ENCODE measurements at places on chromosomes 4 and X. TPM values are rescaled to one million over a fixed set of nuclear protein-coding genes. Genes with fewer than 3 reads are reported as not detected.

NHSL2 gene
- polyA plus RNA-seq: 0.06 TPM

ERCC6L gene
- 5.1 TPM for polyA plus RNA-seq

USP17L26 gene
- polyA plus RNA-seq: not detected

BEX3 gene
- polyA plus RNA-seq: 124 TPM

GLUD2 gene
- 0.45 TPM for polyA plus RNA-seq

CXorf65 gene
- polyA plus RNA-seq: not detected

AFP gene
- polyA plus RNA-seq: 0.09 TPM

ARHGAP10 gene
- 14.5 TPM for polyA plus RNA-seq

SPOCK3 gene
- not detected for polyA plus RNA-seq

MAGEA6 gene
- not detected for polyA plus RNA-seq

PDE6B gene
- polyA plus RNA-seq: not detected

ZNF157 gene
- polyA plus RNA-seq: 0.12 TPM

CABS1 gene
- not detected for polyA plus RNA-seq

TCEAL7 gene
- polyA plus RNA-seq: 4.0 TPM

BANK1 gene
- 0.07 TPM for polyA plus RNA-seq

BMX gene
- 0.16 TPM for polyA plus RNA-seq

ODAPH gene
- polyA plus RNA-seq: 0.10 TPM

SLC16A2 gene
- polyA plus RNA-seq: 39.1 TPM

TCEANC gene
- polyA plus RNA-seq: 0.69 TPM

ART3 gene
- 0.24 TPM for polyA plus RNA-seq

KIAA1210 gene
- polyA plus RNA-seq: not detected

SHOX gene
- not detected for polyA plus RNA-seq

CSN1S1 gene
- polyA plus RNA-seq: not detected

TEX13B gene
- not detected for polyA plus RNA-seq

CXCL10 gene
- 0.10 TPM for polyA plus RNA-seq

GPC3 gene
- 0.05 TPM for polyA plus RNA-seq

BEX2 gene
- polyA plus RNA-seq: 4.7 TPM

KCTD8 gene
- polyA plus RNA-seq: 0.15 TPM

KLHL5 gene
- polyA plus RNA-seq: 27.2 TPM

SERPINA7 gene
- polyA plus RNA-seq: not detected

HSD17B11 gene
- polyA plus RNA-seq: 4.4 TPM

PRKG2 gene
- polyA plus RNA-seq: 0.14 TPM

All from mammary epithelial cell (primary cell).